ENCODE measurements at places on chromosomes 12 and 14.

- DNase-seq, result no peak
These were observed 45.9 kb downstream of the PPP1R13B start for GRCh38 chr14:103801459-103801858.

- DNase-seq, result no peak
These were observed 79.4 kb upstream of the HIF1A start for GRCh38 chr14:61615743-61616523.

GRCh38 chr14:26996246-26996645, 398.4 kb upstream of the NOVA1 start:
- DNase-seq, result no peak

DNA sequence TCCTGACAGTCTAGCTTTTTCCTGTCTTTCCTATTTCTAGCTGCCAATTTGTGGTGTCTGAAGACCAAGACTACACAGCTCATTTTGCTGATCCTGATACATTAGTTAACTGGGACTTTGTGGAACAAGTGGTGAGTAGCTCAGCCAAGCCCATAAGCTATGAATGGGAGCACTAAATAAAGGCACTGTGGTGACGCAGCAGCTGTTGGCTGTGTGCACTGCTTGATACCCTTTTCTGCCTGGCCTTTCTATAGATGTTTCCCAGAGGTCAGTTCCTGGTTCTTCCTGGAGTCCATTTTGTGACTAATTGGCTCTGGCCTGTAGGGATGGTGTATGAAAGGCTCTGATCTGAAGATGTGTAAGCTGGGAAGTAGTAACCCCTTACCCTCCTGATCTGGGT, 20.5 kb downstream of the RNF10 start:
- DNase-seq, result no peak

DNA sequence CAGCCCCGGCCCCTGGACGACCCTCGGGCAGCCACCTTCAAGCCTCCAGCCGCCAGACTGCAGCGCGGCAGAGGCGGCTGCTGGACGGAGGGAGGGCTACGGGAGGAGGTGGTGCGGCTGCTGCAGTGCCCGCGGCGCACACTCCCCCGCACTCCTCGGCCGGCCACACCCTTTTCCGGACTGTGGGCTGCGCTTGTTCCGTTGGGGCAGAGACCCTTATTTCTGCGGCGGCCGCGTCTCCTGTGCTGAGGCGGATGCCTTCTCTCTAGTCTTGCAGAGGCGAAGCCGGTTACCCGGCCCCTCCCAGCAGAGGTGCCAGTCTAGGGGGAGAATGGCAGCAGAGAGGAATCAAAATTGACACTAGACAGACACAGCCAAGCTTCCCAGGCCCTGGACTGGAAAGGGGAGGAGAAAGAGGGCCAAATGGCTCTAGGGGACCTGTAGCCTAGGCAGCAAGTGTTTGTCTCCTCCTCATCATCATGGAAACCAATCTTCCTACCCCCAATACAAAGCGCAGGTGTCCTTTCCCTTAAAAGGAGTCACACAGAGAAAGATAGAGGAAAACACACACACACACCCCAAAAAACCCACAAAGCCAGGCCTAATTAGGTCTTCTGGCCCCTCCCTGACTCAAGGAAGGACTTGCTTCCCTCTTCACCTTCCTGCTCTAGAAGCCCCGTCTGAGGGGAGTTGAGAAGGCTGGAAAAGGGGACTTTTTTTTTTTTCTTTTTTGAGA, 1.3 kb downstream of the ESYT1 start:
- DNase-seq, result no peak

DNA sequence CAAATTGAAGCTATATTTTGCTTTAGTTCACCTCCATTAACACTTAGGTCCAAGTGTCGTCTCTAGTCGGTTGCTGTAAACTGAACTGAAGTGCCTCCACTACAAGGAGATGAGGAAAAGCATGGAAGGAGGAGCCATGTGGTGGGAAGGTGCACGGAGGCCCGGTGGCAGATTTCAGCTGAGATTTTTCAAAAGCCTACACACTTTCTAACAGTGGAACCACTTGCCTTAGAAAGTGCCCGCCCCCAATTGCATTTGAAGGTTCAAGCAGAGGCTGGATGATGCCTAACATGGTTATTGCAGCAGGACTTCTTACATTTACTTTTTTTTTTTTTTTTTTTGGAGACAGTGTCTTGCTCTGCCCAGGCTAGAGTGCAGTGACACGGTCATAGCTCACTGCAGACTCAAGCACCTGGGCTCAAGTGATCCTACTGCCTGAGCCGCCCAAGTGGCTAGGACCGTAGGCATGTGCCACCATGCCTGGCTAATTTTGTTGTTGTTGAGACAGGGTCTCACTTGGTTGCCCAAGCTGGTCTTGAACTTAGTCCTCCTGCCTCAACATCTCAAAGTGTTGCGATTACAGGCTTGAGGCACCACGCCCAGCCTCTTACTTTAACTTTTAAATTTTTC, 27.6 kb downstream of the EML1 start:
- no peak for DNase-seq

- DNase-seq, result no peak
These were observed 58.6 kb downstream of the NRXN3 start for GRCh38 chr14:78228702-78229327.

- DNase-seq, result no peak
These were observed 7.4 kb downstream of the PRKCH start for GRCh38 chr14:61328626-61329262.

- no peak for DNase-seq
These were observed 27.4 kb downstream of the SINHCAF start for GRCh38 chr12:31298515-31298910.

GRCh38 chr12:1933342-1934051, 15.0 kb upstream of the CACNA2D4 start:
- no peak for DNase-seq

- peak; percentile 32 for DNase-seq
These were observed 114.8 kb downstream of the MON2 start for GRCh38 chr12:62581288-62582064.

DNA sequence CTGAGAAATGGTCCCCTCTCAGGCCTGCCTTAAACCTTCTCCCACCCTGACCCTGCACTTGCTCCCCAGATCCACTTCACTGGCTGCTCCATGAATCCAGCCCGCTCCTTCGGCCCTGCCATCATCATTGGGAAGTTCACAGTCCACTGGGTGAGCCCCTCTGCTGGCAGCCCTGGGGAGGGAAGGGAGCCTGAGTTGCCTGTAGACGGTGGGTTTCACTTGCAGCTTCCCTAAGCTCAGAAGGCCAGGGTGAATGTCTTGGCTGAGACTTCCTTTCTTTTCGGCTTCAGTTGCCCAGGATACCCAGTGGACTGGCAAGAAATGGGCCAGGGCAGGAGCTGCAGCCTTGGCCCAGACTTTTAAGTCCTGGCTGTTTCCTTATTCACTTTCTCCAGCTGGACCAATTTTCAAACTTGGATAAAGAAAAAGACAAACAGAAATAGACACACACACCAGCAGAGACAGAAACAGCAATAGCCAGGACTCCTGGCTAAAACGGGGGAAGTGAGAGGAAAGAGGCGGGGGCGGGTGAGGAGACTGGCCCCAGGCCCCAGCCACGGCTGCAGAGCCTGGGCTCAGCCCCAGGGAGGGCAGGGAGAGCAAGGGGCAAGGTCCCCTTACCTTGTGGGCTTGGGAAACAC, 2.0 kb downstream of the AQP6 start:
- no peak for DNase-seq

DNA sequence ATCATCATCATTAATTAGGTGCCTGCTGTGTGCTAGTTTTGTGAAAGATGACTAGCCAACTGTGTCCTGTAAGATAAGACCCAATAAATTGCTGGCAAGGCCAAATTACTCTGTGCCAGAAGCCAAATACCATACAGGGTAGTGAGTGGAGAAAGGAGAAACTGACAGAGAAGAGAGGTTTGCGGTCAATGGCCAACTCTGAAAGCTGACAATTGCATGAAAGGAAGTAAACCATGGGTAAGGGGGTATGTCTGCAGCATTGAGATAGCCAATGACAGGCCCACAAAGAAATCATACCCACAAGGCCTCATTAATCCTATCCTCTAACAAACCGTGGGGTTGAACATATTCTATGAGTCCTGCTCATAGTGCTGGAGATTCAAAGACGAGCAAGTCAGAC, 236.6 kb upstream of the CCDC196 start:
- no peak for DNase-seq

- DNase-seq, result no peak
These were observed 69.4 kb downstream of the ATXN2 start for GRCh38 chr12:111529424-111530368.

GRCh38 chr14:68367536-68367935, 425.3 kb downstream of the ZFP36L1 start:
- DNase-seq, result no peak

- DNase-seq, result no peak
These were observed 21.6 kb upstream of the GPR132 start for GRCh38 chr14:105086833-105087307.

DNA sequence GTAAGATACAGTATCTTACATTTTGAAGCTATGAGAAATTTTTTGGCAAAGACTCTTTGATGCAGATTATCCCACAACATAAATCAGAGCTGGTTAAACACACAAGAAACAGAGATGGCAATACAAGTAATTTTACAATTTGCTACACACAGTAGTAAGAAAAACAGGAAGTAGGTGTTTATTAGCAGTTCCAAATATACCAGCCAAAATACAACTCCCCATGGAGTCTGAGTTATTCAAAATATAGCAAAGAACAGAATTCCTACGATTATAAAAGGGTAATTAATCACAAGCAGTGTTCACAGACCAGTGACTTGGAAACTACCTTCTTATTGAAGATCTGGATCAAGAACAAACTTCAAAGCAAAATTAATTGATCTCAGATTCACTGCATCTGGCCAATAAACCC, 83.9 kb downstream of the BMP4 start:
- no peak for DNase-seq

DNA sequence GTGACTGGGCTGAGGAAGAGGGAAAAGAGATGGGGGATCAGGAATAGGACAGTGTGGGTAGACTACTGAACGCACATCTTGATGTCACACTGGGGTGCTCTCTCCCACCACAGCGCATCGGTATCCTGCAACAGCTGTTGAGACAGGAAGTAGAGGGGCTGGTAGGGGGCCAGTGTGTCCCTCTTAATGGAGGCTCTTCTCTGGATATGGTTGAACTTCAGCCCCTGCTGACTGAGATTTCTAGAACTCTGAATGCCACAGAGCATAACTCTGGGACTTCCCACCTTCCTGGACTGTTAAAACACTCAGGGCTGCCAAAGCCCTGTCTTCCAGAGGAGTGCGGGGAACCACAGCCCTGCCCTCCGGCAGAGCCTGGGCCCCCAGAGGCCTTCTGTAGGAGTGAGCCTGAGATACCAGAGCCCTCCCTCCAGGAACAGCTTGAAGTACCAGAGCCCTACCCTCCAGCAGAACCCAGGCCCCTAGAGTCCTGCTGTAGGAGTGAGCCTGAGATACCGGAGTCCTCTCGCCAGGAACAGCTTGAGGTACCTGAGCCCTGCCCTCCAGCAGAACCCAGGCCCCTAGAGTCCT, 6.9 kb downstream of the C1QL4 start:
- no peak for DNase-seq

- no peak for DNase-seq
These were observed 31.3 kb upstream of the PPM1A start for GRCh38 chr14:60217713-60218112.

GRCh38 chr12:11762723-11763326, 113.4 kb downstream of the ETV6 start:
- DNase-seq, result no peak

DNA sequence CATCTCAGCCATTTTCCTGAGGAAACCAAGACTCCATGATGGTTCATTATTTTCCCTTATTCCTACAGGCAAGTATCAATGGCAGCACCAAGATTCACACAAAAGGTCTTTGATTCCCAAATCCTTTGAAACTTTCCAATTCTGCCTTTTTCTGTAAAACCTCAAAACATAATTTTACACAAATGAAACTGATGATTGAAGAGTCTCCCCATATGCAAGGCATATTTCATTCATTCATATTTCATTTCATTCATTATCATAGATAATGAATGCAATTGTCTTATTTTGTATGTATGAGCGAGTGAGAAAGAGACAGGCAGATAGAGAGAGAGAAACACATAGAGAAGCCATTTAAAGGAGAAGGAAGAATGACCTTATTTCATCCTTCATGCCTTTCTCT, 172.8 kb downstream of the BTG1 start:
- no peak for DNase-seq

GRCh38 chr14:22397221-22397737, 191.7 kb downstream of the DAD1 start:
- no peak for DNase-seq

- no peak for DNase-seq
These were observed 161.3 kb upstream of the IFNG-AS1 start for GRCh38 chr12:67827820-67828383.

DNA sequence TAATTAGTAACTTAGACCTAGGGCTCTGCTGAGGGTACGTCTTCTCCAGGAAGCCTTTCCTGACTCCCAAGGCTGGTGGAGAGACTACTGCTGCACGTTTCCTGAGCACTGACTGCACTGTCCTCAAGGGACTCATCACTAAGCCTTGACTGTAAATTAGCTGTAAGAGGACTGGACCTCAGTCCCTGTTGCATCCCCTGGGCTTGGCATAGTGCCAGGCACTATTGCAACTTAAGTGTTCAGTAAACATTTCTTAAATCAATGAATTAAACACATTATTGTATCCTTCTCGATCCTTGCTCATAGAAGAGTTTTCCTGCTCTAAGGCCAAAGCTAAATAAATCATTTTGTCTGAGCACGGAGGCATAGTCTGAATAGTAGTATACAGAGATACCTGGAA, 31.9 kb upstream of the IFNG-AS1 start:
- no peak for DNase-seq

GRCh38 chr12:82517027-82517426, 158.7 kb downstream of the METTL25 start:
- no peak for DNase-seq

- DNase-seq, result no peak
These were observed 2.5 kb upstream of the PSEN1 start for GRCh38 chr14:73133795-73134194.

- DNase-seq, result no peak
These were observed 61.0 kb upstream of the PPFIA2 start for GRCh38 chr12:81819991-81820633.

DNA sequence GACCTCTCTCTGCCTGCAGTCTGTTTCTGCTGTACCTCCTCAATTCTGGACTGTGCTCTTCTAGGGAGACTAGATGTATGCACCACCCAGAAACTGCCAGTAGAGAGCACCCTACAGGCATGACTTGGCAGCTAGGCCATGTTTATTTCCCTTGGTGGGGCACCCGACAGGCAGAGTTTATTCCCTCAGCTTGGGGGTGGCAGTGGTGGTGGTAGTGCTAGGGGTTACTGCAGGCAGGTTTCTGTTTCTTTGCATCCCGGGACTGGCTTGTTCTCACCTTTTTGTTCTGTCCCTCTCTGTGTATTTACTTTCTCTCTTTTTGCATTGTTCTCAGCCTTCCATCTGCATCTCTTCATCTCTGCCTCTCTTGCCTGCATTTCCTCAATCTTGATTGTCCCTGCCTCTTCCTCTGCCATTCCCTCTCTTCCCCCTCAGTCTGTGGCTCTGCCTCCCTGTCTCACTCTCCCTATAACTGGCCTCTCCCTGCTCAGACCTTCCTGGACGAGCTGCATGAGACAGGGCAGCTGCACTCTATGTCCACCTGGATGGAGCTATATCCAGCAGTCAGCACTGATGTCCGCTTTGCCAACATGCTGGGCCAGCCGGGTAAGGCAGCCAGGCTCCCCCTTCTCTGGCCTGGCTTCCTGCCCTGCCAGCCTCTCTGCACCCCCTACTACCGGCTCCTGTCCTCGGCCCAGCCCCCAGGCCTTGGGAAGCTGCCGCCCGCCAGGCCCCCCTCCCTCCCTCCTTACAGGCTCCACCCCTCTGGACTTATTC, 13.8 kb downstream of the PRPF40B start:
- no peak for DNase-seq
